ENCODE measurements at places on chromosomes 5 and 9.

GRCh38 chr9:121021301-121021700 is 28.8 kb downstream of the C5 start:
- no peak for DNase-seq

DNA sequence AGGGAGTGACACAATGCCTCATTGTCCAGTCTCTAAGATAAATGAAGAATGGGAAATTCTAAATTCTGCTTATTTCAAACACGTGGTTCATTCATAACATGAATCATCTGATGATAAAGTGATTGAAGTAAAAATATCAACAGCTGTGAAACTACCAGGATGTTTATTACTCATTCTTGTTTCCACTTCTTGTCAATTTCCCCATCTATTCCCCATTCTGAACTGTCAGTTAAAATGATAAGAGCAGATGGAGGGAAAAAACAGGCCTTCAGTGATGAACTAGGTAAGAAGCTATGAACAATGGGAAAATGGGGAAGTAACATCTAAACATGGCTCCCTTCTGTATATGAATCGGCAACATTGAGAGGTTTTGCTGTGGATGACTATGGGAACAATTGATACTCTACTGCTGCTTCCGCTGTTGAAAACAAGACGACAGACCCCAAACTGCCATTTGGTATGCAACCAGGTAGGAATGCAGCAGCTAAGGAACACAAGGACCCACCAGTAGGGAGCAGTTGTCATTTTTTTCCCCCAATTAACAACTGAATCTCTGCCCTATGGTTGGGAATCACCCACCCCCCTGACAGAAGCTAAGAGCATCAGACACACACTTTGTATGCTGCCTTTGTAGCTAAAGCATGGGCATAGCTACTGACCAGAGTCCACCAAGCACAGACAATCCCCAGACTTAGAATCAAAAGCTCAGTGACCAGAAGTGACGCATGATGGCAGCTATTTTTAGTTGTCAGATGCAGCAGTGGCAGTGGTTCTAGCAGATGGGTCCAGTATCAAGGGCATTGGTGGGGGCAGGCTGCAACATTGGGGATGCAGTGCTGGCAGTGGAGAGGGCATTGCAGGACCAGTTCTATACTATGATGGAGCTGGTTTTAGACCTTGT is 52.9 kb upstream of the ZNF366 start:
- DNase-seq, result no peak

GRCh38 chr5:173925449-173926071 is 37.4 kb downstream of the CPEB4 start:
- no peak for DNase-seq

GRCh38 chr5:135999406-136000139 is 29.2 kb upstream of the TGFBI start:
- DNase-seq, result no peak
